ENCODE measurements at places on chromosomes 4 and X. TPM values are rescaled to one million over a fixed set of nuclear protein-coding genes. Genes with fewer than 3 reads are reported as not detected.

The TLR10 gene
- 0.42 TPM for polyA plus RNA-seq

The SRPK3 gene
- polyA plus RNA-seq: 299 TPM

The FREM3 gene
- polyA plus RNA-seq: 0.15 TPM

The RADX gene
- 2.0 TPM for polyA plus RNA-seq

The THAP6 gene
- 16.0 TPM for polyA plus RNA-seq

The GPC4 gene
- polyA plus RNA-seq: 95.4 TPM

The SMIM20 gene
- 43.2 TPM for polyA plus RNA-seq

The ELF4 gene
- polyA plus RNA-seq: 8.5 TPM

The RGS12 gene
- polyA plus RNA-seq: 34.8 TPM

The EGFL6 gene
- polyA plus RNA-seq: 72.1 TPM

The NUDT10 gene
- polyA plus RNA-seq: 0.87 TPM

The NHSL2 gene
- polyA plus RNA-seq: 6.7 TPM

The ARMCX5 gene
- 6.2 TPM for polyA plus RNA-seq

The MAGEB10 gene
- not detected for polyA plus RNA-seq

The SMIM10L2A gene
- 2.2 TPM for polyA plus RNA-seq

The CA5B gene
- 4.5 TPM for polyA plus RNA-seq

The CXorf51B gene
- not detected for polyA plus RNA-seq

The SPIN2A gene
- polyA plus RNA-seq: 3.5 TPM

The ADRA2C gene
- 2.1 TPM for polyA plus RNA-seq

The RPL39 gene
- 3,298 TPM for polyA plus RNA-seq

The MAGEA8 gene
- 0.25 TPM for polyA plus RNA-seq

The DRD5 gene
- polyA plus RNA-seq: 0.34 TPM

The UGT2B10 gene
- not detected for polyA plus RNA-seq

The ERAS gene
- polyA plus RNA-seq: 0.16 TPM

The TCEAL5 gene
- polyA plus RNA-seq: 3.4 TPM

The PDLIM3 gene
- 616 TPM for polyA plus RNA-seq

The CCDC110 gene
- polyA plus RNA-seq: 1.4 TPM

The ASB11 gene
- polyA plus RNA-seq: 12.2 TPM

The ARR3 gene
- 0.43 TPM for polyA plus RNA-seq
